ENCODE measurements at places on chromosomes 7 and 10.

DNA sequence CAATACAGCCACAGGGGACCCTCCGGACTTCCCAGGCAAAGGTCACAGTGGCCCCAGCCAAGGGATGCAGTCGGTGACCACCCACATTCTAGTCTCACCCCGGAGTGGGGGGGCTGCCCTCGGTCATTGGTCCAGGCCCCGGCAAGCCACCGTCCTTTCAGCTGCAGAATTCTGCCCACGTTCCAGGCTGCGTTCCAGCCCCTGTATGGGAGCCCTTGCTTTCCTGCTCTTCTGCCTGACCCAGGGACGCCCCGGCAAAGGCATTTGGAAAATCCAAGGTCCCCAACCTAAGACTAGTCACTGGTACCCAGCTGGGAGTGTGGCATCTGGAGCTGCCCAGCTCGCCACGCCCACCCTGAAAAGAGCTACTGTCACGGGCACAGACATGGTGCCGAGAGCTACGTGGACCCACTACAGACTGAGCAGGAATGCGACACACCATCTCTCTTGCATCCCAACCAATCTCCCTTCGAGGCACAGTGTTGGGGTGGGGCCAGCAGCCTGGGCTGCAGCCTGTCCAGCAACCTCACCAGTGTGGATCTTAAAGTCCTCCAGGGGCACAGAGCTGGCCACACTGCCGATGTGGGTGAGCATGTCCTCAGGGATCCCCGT, 18.6 kb downstream of the OGDHL start:
- no peak for DNase-seq

DNA sequence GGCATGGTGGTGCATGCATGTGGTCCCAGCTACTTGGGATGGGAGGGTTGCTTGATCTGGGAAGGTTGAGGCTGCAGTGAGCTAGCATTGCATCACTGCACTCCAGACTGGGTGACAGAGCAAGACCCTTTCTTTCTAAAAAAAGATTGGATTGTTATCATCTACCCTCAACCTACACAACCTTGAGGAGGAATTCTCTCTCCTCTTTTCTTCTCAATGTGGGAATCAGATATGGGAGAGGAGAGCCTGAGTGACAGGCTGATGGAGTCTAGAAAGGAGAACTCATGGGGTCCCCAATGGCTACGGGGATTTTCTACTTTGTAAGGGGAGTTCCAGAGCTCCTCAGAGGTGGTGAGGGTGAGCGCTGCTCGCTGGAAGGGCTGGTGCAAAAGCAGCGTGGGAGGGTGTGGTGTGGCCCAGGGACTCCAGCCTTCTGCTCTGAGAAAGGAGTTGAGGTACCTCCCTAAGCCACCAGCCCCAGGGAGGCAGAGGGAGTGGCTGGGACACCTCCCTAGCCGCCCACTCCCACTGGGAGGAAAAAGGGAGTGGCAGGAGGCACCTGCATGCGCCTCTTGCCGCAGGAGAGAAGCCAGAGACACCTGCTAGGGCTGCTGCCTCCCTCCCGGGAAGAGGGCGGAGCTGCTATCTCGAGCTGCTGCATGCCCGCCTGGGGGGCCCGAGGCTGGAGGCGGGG, 48.4 kb downstream of the GATA3 start:
- no peak for DNase-seq

GRCh38 chr10:100446130-100446761, 16.6 kb upstream of the WNT8B start:
- DNase-seq: no peak

DNA sequence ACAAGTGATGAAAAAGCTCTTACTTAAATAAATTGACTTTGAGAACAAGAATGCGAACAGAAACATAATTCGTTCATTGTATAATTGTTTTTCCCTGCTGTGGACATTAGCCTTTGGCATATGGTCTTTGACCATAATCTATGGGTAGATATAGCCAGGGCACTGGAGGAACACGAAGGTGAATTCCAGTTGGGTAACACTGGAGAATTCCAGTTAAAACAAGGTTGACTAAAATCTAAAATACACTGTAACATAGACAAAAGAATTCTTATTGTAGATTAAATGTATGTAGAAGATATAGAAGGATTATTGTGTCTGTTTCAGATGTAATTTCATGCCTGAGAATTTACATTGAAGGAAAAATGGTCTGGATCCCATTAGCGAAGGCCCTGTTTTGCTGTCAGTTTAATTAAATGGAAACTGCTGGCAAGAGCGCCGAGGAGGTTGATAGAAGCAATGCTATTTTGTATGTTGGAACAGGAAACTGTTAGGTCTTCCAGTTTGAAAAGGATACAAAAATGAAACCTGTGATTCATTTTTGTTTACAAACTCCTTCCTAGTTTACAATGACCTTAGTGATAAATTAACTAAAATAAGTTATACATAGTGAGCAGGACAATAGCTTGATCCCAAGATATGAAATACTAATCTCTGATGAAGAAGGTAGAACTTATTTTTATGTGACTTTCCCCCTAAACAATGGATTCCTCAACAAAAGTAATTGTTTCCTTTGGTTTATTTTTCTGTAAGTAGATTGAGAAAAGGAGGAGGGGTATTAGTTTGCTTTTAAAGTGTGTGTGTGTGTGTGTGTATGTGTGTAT, 68.9 kb downstream of the ARID5B start:
- peak; percentile 57 for DNase-seq

DNA sequence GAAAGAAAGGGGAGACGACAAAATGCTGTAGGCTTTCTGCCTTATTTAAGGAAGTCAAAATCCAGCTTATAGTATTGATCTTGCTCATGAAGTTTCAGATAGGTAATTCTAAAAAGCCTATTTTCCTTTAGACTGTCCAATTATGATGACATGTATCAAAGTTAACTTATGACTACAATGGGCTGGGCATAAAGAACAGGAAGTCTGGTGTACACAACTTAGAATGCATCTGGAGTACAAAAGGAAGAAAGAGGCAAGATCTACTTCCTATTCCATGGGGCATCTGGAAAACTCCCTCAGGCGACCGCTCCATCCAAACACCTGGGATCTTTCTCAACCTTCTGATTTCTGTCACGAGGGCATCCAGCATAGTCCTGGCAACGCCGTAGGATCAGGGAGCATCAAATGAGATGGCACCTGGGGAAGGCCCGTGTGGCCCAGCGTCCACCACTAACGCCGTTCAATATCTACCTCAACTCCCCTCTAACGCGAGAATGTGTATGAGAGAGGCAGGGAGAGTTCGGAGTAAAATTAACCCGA, 512 bp downstream of the FAM24B start:
- DNase-seq: no peak

- no peak for DNase-seq
Observed at GRCh38 chr10:92857904-92858514, 9.7 kb downstream of the EXOC6 start.

DNA sequence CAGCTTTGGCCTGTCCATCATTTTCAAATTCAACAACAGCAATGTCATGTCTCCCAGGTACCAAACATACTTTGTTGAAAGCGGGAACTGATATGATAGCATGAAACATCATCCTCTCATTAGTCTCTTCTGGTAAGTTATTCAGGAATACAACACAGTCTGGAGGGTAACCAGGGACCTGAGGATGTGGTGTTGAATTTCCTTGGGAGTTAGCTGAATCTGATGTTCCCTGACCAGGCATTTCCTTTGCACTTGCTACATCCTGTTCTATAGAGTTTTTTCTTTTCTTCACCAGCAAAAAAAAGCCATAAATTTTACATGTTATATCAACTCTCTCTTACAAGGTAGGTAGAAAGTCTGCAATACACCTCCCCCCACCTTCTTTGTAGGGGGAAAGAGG, 97.8 kb upstream of the AFAP1L2 start:
- no peak for DNase-seq

GRCh38 chr7:4849390-4849789, 12.4 kb downstream of the PAPOLB start:
- no peak for DNase-seq
